ENCODE measurements at places on chromosomes 3 and 15.

- DNase-seq = no peak
These were observed 3.3 kb upstream of the CNTN3 start for GRCh38 chr3:74617776-74618175.

GRCh38 chr15:44654858-44655257, 8.6 kb downstream of the SPG11 start:
- DNase-seq = no peak

- no peak for DNase-seq
These were observed 151.4 kb downstream of the IGF1R start for GRCh38 chr15:98799461-98800390.

GRCh38 chr3:127606981-127607595, 8.9 kb downstream of the MCM2 start:
- no peak for DNase-seq

DNA sequence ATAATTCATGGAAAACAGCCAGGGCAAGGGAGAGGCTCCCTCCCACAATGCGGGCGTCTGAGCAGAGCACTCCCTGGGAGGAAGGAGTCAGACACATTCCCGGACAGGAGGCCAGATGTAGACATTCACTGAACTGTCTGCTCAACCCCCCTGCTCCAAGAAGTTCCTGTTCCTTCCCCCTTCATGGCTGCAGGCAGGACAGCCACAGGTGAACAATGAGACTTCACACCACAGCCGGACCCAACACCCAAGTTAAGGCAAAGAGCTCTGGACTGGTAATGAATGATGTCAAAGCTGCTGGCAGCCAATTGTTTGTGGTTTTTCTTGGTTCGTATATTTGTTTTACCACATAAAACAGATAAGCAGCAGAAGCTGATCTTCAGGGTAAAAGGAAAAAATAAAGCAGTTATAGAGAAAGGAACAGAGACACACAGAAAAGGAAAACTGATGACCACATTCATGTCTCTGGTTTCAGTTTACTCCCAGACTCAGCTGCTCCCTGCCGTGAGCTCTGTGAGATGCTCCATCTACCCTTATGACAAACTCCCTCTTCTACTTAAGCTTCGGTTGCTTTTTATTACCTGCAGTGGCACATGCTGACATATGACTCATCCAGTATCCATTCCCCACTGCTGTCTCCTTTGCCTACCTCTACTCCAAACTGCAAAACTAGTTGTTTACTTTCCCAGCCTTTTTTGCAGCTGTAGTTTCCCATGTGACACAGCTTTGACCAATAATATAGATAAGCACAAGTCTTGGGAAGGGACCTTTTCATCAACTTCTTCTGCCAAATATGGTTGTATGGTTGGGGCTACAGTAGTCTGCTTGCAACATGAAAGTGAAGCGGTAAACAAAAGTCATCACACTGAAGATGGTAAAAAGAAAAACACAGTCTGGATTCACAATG, 33.1 kb downstream of the DZIP1L start:
- DNase-seq = no peak

- no peak for DNase-seq
These were observed 54.8 kb upstream of the CTSH start for GRCh38 chr15:78999636-79000035.

- DNase-seq = peak; percentile 64
These were observed 293.1 kb upstream of the CHRM5 start for GRCh38 chr15:33675246-33675645.

- DNase-seq = no peak
These were observed 114.1 kb downstream of the DTWD1 start for GRCh38 chr15:49734831-49735508.

GRCh38 chr3:52041118-52041731, 15.1 kb downstream of the DUSP7 start:
- peak; percentile 66 for DNase-seq

DNA sequence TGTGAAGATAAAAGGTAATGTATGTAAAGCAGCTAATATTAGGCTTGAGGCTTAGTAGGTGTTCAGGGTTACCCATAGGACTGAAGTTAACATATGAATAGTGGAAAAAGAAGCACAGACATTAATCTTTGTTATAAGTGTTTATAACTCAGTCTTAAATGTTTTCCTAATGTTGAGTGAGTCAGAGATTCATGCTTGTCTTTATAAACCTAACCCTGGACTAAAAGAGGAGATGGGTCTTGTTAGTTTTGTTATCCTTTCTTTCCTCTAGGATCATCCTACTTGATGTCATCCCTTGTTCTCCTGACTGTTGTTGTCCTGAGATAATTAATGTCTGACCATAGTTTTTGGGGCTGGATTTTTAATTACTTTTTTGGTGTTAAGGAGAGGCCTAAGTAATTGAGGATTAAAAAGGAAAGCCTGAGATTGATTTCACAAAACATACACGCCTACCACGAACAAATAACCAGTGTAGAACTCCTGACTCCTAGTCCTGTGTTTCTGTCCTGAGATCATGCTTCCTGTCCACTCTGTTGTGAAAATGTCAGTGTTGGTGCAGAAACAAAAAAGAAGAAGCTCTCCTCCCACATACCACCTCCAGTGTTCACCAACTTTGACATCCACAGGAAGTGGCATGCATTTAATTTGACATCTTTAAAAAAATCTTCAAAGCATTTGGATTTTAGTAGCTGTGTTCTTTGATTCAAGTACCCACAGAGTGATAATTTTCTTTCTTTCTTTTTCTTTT, 8.4 kb downstream of the MITF start:
- DNase-seq = no peak

DNA sequence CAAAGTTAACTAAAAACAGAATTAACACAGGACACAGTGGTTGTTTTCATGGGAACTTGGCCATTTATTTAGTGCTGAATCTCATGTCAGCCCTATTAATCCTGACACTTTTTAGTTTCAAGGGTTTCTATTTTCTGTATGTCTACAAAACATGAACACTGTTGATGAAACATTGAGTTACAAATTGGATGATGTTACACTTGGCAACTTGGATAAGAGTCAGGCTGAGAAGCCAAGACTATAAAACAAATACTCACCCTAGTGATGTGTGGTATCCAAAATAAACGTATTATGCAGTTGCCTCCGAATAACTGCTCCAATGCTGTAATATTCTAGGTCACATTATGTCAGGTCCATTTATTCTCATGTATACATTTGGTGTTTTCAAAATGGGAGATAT, 349.6 kb downstream of the ZIC1 start:
- no peak for DNase-seq

DNA sequence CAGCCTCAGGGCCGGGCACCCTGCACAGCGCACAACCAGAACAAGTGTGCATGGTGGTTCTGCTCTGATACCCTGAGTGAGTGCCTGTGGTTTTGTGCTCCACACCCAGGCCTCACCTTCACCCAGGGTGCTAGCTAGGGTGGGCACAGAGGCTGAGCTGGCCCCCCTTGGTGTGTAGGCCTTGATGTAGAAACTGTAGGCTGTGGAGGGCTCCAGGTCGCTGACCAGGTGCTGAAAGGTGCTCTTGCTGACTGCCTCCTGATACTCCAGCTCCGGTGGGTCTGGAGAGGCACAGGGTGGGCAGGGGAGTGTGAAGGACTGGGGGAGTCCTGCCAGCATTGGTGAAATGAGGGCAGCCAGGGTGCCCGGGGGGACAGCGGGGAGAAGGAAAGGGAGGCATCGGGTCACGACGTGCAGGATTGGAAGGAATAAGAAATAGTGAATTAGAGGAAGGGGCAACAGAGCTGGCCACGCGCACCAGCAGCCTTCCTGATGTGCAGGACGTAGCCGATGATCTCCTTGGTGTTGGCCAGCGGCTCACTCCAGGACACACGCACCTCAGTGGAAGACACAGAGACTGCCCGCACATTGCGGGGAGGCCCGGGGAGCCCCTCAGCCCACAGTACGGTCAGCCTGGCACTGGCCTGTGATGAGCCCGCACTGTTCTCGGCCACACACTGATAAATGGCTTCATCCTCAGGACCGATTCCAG, 26.6 kb downstream of the RNU5B-1 start:
- DNase-seq = no peak

DNA sequence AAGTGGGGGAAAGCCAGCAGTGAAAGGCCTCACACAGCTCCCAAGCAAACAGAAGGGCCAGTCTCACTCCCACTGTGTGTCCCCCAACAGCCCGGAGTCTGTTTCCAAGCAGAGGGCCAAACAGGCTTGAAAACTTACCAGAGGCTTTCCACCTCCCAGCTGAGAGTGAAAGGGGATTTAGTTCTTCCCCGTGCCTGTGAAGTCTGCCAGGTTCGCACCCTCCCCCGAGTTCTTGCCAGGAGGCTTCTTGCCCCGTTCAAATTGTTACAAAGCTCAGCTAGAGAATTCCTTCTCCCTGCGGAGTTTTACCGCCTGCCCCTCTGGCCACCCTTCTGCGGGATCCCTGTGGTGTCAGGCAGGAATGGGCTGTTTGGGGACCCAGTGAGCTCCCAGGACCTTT, 68.0 kb upstream of the WNT7A start:
- DNase-seq = no peak

- no peak for DNase-seq
These were observed 389.8 kb downstream of the TBC1D5 start for GRCh38 chr3:17352620-17353019.

DNA sequence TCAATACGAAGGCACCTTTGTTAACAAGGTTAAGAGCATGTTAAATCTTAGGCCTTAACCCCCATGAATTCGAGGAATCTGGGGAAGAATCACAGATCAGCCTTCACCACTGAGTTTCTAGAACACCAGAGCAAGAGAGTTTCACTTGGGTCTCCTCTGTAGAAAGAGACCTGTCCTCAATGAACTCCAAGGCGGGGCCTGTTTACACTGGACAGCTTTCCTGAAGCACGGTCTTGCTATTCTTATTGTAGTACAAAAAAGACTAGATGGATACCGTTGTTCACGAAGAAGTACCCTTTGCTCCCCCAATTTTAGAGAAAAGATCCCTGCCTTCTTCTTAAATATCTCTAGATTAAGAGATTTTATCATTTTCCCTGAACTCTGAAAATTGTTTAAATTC, 64.9 kb downstream of the USF3 start:
- DNase-seq = no peak

DNA sequence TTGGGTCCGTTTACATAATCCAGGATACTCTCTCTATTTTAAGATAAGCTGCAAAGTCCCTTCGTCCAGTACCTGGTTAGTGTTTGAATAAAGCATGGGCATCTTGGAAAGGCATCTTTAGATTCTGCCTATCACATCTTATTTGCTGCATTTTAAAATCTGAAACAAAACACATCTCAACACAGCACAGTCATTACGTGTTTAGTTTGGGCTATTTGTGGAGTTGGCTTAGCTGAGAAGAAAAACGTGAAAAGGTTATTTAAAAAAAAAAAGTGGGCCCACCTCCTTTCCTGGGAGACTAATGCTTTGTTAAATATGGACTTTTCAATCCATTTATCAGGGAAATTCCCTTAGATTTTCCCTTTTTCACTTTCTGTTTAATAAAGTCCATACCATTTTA, 174.5 kb upstream of the WNT5A start:
- no peak for DNase-seq

DNA sequence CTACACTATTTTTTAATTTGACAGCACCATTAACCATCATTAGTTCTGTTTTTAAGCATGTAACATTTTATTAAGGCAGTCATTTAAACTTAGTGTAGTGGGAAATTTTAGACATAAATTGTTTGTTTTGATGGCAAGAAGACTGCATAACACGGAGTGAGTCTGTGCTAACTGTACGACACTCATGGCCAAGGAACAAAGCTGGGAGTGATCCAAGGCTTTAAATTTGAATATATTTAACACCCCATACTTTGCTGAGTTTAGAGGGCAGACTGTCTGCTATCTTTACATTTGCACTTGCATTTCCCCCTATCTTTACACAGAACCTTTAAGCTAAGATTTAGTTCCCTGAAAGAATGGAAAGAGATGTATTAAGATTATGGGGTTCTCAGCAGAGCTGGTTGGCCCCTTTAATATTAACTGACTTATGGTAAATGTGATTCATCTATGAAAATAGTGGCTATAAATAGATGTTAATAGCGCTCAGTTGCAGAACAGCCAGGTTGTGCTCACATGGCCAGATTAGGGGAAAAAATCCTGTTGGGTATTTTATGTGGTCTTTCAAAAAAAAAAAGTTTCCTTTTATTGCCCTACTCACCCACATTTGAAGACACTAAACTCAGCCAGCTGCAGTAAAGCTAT, 120.7 kb downstream of the CMSS1 start:
- DNase-seq = no peak

DNA sequence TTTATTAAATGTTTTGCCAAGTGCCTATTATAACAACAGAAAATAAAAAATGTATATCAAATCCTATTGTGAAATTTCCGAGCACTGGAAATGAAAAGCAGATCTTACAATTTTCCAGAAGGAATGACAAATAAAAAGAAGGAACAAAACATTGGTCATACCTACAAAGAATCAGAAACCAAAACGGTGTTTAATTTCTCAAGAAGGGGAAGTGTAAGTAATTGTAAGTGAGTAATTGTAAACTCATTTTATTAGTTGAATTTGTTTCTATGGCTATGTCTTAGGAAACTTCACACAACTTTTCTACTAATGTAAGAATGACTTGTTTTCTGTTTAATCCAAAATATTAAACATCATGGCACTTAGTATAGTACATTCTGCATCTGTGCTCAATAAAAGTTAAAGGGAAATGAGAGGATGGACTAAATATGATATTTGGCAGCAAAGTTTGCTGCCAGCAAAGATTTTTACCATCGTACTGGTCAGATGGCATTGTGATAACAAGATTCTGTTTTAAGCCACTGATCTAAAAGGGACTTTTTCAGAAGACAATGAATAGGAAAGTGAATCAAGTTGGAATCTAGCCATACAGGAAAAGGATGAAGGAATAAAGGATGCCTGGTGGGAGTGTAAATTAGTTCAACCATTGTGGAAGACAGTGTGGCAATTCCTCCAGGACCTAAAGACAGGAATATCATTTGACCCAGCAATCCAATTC, 232.4 kb downstream of the NFKBIZ start:
- DNase-seq = no peak

GRCh38 chr3:132721479-132722164, 587 bp downstream of the NPHP3 start:
- DNase-seq = peak; percentile 78

All from spinal cord (tissue), 10 donors.